ENCODE measurements at places on chromosomes 3 and 15.

DNA sequence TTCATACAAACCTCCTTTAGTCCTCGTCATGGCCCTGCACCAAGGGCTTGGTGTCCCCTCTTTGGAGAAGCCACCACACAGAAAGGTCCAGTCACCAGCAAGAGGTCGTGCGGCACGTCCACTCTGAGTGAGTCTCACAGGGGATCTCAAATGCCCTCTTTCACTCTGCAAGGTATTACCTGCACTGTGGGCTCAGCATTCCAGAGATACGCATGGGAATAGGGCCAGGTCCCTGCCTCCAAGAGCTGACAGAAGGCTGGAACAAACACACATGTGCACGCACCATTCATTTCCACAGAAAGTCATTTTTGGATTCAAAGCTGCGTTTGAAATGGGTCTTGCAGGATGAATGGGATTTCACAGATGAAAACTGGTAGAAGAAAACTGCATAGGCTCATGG, 50.4 kb upstream of the TJP1 start:
- DNase-seq = no peak

DNA sequence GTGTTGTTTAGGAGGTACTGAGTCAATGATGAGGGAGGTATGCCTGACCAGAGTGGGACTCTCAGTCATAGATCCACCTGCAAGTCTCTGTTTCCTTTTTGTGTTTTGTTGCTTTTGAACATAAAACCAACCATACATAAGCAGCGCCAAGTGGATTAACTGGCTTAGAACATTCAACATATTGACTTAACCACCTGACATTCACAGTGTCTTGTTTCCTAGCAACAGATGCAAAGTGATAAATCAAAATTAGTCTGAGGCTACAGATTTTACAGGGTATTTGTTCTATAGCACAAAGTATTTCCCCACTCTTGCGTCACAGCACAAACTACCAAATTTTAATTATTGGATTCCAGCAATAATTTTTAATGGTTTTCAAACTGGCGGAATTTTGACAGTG, 283.8 kb downstream of the BBX start:
- DNase-seq = no peak

DNA sequence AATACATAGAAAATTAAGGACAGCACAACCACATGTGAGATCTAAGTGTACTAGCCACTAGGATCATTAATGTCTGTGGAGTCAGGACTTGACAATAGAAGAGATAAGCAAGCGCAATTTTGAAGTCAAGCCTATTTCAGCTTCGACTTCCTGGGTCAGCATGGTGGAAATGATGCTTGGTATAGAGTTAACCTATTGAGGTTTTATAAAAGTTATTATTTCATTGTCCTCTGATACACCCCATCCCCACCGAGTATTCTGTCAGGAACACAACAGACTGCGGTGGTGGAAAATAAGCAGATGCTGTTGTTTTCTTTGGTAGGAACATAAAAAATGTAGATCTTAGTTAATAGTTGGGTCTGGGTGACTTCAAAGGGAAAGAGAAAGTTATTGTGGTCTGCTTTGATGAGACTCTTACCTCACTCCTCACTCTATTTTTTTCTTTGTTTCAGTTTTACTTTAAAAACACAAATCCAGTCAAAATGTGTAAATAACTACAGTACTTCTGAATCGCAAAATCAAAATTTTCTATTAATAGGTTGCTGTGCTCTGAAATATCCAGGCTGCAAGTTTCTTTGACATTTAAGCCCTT, 82.1 kb downstream of the IL5RA start:
- no peak for DNase-seq

- DNase-seq = no peak
Observed at GRCh38 chr3:11720917-11721411, 77.2 kb upstream of the VGLL4 start.

- no peak for DNase-seq
Observed at GRCh38 chr3:38472342-38472741, 18.7 kb downstream of the ACVR2B start.

DNA sequence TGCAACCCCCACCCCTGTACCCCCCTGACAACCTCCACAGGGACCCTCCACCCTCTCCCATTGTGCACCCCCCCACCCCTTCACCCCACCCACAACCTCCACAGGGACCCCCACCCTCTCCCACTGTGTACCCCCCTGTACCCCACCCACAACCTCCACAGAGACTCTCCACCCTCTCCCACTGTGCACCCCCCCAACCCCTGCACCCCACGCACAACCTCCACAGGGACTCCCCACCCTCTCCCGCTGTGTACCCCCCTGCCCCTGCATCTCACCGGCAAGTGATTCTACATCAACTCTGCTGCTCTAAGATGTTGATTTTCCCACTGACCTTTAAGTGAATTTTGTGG, 51.5 kb upstream of the RPL32 start:
- no peak for DNase-seq

GRCh38 chr15:67109141-67110034, 44.0 kb downstream of the SMAD3 start:
- no peak for DNase-seq

GRCh38 chr3:13301286-13301987, 118.7 kb downstream of the NUP210 start:
- DNase-seq = no peak

DNA sequence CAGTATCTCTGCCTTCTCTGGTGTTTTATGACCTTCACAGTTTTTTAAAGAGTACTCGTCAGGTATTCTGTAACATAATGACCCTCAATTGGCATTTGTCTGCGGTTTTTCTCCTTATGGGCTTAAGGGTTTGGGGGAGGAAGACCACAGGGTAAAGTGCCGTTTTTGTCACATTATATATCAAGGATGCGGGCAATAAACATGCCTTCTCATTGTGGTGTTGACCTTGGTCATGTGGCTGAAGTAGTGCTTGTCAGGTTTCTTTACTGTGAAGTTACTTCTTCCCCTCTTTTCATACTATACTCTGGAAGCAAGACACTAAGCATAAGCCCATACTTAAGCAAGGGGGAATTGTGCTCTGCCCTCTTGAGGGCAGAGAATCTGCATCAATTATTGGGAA, 16.6 kb downstream of the CAPN3 start:
- no peak for DNase-seq

DNA sequence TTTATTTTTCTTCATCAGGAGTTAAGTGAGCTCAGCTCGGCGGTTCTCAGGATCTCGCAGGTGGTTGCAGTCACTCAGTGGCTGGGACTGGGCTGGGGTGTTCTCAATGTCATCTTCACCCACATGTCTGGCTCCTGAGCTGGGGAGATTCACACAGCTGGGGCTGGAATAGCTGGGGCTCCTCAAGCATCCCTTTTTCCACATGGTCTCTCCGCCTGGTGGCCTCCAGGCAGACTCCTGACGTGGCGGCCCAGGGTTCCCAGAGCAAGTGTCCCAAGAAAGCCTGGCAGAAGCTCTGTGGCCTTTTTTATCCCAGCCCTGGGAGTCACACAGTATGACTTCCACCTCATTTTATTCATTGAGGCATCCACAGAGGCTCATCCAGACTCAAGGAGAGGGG, 84.1 kb upstream of the ANKRD34C start:
- DNase-seq = no peak

DNA sequence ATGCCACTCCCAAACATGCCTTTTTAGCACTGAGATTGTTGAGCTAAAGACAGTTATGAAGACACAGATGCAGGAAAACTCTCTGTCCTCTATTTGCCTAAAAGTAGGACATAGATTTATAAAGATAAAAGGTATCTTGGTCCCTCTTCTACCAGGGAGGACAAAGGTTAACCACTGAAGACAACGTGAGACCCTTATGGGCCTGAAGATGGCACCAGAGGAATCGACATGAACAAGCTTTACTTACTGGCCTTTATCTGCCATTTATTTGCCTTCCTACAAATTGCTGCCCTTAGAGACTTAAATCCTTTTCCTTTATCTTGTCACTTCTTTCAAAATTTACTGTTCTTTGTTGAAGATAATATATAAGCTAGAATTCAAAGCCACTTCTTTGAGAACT, 109.7 kb upstream of the FAM3D start:
- DNase-seq = no peak

DNA sequence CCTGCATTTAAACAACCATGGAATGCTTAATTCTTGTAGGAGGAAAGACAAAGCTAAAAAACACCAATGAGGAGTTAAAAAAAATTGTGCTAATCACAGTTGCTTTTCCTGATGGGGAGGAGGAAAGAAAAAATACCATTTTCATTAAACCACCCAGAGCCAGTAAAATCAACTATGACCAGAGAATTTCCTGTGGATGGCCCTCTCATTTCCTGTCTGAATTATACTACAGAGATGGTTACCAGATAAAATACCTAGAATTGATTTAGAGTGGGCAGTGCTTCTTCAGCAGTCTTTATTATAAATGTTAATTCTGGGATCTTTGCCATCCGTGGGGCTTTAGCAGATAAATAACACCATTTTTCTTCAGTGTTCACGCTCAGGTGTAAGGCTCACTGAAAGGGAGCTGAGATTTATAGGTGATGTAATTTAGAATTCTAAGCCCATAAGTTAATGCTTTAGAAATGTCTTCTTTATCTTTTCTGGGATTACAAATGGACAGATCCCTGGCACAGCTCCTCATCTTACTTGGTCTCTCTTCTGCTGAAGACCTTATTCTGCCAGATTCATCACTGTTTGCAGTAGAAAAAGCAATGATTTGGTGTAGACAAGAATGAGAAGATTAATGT, 37.9 kb downstream of the RETNLB start:
- no peak for DNase-seq

GRCh38 chr3:181727341-181728032, 15.8 kb downstream of the SOX2 start:
- no peak for DNase-seq

- DNase-seq = no peak
Observed at GRCh38 chr15:29820394-29821154, 1.7 kb downstream of the TJP1 start.

- DNase-seq = no peak
Observed at GRCh38 chr3:4637265-4637664, 144.1 kb downstream of the ITPR1 start.

- no peak for DNase-seq
Observed at GRCh38 chr15:88344786-88345185, 88.2 kb upstream of the NTRK3 start.

GRCh38 chr3:161568671-161569070, 72.1 kb downstream of the OTOL1 start:
- no peak for DNase-seq

DNA sequence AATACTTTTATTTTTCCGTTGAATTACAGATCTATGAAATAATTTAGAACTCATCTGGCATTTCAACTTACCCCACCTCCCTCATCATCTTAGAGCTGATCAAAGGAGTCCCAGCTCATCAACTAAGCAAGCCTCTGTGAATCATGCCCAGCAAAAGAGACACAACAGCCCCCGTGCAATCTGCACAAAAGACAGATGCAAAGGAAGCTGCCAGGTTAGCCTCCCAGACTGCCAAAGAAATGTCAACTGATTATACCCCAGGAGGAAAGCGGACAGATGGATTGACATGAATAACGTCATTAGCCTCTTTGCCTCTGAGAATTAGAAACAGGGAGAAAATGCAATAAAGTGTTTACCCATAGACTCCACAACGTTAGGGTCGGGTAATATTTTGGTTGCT, 75.0 kb downstream of the GABRB3 start:
- no peak for DNase-seq

DNA sequence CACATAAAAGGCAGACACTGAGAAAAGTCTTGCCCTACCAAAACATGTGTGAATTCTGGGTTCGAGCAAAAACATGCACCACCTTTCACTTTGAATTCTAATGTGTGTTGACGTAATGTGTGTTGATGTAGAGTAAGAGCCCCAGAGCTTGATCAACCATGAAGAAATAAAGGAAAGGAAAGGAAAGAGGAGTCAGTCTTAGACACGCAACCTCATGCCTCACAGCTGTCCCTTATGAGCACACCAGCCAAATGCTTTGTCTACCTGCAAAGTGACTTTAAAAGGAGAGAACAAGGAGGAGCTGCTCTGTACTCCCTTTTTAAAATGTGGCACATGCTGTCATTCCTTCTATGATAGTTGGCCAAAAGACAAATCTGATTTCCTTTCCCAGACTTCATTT, 80.8 kb downstream of the RFTN1 start:
- no peak for DNase-seq

DNA sequence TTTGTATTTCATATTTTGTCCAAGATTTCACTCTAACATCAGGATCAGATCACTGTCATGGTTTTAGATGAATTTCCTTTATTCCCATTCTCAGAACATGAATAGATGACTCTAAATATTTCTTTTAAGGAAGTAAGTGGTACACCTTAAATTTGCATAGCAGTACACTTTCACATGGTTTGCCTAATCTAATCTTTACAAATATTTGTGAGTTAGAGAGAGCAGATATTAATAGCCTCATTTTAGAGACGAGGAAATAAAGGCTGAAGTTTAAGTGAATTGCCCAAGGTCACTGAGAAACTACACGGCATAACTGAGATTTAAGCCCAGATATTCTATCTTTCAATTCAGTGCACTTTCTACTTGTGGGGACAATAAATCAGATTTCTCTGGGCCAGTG, 14.2 kb downstream of the TERC start:
- DNase-seq = no peak

DNA sequence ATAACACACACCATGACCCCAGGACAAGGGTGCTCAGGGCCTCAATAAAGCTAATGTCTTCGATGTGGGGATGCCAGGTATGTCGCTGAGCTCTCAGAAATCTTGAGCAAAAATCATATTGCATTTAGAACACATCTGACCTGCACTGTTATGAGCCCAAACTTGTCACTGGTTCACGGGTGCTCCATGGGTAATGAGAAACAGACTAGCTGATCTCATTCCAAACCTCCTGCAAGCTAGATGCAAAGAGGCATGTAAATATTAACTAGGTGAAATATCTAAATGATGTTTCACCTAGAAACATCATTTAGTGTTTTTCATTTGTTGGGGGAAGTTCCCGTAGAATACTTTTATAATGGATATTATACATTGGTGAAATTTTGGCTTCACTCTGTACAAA, 549.4 kb downstream of the OCA2 start:
- DNase-seq = no peak

DNA sequence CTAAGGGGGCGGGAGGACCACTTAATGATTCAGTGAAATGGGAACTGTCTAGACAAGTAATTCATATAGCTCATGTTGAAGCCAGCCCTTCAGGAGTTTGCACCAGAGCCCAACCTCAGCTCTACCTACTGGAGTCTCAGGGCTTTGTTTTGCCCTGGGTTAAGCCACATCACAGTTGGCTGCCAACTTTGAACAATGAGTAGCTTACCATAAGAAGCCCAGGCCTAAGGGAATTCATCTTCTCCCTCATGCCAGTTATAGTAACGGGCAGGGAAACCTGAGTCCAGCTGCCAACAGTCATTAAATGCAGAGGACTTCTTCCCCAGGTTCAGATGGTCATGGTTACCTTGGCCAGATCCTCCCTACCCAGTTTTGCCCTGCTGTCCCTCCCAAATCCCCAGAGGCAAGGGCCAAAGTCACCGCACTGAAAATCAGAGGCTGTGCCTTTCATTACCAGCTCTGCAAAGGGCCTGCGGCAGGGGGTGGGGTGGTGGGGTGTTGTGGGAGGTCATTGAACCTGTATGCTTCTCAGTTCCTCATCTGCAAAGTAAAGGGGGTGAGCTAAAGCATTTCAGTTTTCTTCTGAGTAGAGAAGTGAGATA, 302.2 kb upstream of the NR2E3 start:
- DNase-seq = no peak
